ENCODE measurements at places on chromosomes 11 and 22. TPM values are rescaled to one million over a fixed set of nuclear protein-coding genes. Genes with fewer than 3 reads are reported as not detected.

The FXYD2 gene
- total RNA-seq: not detected

The KDM4D gene
- 0.74 TPM for total RNA-seq

The DYNC2H1 gene
- 0.33 TPM for total RNA-seq

GRCh38 chr22:41779929-41780505 lies 20.5 kb upstream of the CCDC134 start:
- no peaks in the 10 kb centered on the region for H3K36me3 ChIP-seq
- DNase-seq: no peak
- no peak overlapping the region for H3K27ac ChIP-seq
- H3K4me3 ChIP-seq: no peak overlapping the region
